ENCODE measurements at places on chromosomes 16 and 17.

DNA sequence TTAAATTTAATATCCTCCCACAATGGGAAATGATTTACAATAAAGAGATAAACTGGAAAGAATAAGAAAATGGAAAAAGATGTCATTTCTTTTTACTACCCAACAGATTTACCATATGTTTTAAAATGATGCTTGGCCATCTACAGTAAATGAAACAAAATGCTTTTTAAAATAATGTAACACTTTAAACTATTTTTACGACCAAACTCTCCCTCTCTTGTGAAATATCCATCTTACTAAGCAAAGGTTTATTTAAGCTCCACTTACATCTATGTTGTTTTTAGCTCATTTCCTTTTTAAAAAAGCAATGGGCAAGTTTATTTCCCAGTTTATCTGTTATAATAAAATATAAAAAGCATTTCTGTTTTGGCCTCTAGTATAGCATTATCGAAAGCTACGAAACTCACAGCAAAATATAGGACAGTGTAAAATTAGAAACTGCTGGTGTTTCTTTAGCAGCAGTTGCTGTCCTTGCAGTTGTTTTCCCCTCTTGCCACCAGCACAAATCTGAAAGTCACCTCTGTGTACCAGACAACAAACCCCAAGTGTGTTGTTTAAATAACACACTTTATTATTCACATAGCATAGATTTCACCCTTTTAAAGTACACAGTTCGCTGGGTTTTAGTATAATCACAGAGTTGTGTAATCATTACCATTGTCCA lies 195.1 kb downstream of the CDRT15L2 start:
- DNase-seq: no peak

DNA sequence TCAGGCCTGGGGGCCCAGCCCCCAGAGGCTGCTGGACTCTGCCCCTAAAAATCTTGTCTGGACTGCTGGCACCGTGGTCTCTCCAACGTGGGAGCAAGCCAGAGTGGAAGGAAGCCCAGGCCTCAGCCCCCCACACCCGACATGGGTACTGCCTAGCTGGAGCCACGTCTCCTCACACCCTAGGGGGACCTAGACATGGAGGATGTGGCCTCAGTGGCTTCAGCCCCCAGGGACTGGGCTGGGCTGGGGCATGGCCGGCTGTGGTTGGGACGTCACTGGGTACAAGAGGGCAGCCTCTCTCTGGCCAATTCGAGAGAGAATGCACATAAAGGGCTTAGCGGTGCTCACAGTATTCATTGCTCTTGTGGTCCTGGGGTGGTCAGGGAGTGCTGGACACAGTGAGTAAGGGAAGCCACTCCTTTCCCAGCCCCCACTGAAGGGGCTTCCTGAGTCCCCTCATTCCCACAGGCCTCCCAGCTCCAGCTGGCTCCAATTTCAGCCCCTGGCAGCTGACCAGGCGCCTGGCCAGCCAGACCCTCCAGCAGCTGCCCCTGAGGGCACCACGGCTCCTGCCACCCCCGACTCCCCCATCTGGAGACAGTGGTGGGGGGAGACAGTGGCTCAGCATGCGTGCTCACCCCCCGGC lies 1.1 kb downstream of the CDH15 start:
- DNase-seq: no peak

DNA sequence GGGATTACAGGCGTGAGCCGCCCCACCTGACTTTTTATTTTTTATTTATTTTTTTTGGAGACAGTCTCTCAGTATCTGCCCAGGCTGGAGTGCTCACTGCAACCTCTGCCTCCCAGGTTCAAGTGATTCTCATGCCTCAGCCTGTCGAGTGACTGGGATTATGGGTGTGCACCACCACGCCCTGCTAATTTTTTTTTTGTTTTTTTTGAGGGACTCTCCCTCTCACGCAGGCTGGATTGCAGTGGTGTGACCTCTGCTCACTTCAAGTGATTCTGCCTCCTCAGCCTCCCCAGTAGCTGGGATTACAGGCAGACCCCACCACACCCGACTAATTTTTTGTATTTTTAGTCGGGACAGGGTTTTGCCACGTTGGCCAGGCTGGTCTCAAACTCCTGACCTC lies 7.7 kb downstream of the ZNF207 start:
- DNase-seq: no peak

- no peak for DNase-seq
Measured at GRCh38 chr17:66511135-66511534, 208.7 kb downstream of the PRKCA start.

- no peak for DNase-seq
Measured at GRCh38 chr16:23025692-23026307, 123.5 kb downstream of the USP31 start.

DNA sequence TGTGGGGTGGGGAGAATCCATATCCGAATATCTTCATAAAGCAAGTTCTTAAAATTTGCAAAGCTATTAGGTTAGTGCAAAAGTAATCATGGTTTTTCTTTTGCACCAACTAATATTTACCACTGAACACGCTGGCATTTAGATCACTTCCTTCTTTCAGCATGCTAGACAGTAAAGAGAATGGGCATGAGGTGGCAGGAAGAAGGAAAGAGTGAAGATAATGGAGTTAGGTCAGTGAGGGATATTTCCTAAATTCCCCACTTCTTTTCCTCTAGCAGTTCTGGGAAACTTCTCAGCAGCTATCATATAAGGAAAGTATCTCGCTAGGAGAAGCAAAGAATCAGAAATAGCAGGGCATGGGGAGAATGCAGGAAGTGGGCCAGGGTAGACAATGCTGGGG lies 39.0 kb downstream of the SLC6A4 start:
- DNase-seq: no peak

GRCh38 chr17:82217120-82217529 lies 4.5 kb upstream of the CCDC57 start:
- no peak for DNase-seq

- DNase-seq: no peak
Measured at GRCh38 chr16:66131156-66131807, 235.2 kb upstream of the CDH5 start.

- no peak for DNase-seq
Measured at GRCh38 chr16:53370827-53371226, 63.4 kb upstream of the RBL2 start.

DNA sequence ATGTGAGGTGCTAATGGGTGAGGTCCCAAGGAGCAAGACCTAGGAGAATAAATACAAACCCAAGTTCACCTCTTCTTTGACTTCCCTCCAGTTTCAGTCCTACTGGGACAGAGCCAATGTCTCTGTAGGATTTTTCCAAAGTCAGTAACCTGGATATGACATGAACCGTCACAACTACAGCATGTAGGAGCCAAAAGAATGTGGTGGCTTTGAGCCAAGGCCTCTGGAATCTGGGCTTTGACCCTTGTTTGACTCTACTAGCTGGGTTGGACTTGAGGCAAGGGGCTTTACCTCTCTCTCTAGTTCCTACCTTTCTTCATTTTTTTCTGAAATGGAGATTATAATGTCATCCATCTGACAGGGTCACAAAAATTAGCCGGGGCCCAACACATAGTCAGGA lies 91.4 kb downstream of the CACNG3 start:
- no peak for DNase-seq

GRCh38 chr16:85838381-85838780 lies 38.9 kb downstream of the COX4I1 start:
- DNase-seq: no peak

DNA sequence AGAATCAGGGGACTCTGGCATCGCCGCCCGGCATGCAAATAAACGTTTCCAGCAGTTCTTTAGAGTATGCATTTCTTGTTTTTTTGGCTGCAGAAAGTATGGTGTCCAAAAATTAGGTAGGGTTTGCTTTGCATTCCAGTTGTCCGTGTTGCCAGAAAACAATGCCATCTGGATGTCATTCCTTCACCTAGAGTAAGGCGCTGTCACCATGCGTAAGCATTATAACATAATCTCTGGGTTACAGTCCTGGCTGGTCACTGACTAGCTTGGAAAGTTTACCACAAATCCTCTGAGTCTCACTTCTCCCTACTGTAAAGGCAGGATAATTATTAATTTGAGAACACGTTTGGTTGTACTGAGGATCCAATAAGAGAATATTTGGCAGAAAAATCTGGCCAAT lies 457.7 kb downstream of the XYLT1 start:
- no peak for DNase-seq

DNA sequence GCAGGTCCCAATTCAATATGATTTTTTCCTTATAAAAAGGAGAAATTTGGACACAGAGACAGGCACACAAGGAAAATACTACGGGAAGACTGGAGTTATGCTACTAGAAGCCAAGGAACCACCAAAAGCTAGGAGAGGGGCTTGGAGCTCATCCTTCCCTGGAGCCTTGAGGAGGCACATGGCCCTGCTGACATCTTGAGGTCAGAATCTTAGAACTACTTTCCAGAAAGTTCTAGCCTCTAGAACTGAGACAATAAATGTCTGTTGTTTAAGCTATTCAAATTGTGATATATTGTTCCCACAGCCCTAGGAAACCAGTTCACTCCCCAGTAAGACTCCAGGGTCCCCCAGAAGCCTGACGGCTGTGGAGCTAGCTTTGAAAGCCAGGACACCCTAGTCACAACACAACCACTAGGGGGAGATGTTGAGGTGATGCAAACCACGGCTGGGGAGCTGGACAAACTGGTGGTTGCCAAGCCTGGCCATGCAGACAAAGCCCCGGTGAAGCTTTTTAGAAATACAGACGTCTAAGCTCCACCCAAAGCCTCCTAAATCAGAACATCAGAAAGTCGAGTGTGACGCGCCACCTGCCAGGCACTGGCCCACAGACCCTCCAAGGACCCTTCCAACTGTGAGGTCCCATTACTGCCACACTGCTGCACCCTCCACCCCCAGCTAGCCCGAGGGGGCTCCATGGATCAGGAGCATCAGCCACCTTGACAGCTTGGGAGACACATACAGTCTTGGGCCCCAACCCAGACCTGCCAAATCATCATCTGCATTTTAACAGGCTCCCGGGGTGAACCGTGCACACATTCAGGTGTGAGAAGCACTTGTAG lies 106.4 kb downstream of the SLC39A11 start:
- DNase-seq: peak; percentile 36

- no peak for DNase-seq
Measured at GRCh38 chr17:57599271-57600045, 145.6 kb downstream of the CCDC182 start.

DNA sequence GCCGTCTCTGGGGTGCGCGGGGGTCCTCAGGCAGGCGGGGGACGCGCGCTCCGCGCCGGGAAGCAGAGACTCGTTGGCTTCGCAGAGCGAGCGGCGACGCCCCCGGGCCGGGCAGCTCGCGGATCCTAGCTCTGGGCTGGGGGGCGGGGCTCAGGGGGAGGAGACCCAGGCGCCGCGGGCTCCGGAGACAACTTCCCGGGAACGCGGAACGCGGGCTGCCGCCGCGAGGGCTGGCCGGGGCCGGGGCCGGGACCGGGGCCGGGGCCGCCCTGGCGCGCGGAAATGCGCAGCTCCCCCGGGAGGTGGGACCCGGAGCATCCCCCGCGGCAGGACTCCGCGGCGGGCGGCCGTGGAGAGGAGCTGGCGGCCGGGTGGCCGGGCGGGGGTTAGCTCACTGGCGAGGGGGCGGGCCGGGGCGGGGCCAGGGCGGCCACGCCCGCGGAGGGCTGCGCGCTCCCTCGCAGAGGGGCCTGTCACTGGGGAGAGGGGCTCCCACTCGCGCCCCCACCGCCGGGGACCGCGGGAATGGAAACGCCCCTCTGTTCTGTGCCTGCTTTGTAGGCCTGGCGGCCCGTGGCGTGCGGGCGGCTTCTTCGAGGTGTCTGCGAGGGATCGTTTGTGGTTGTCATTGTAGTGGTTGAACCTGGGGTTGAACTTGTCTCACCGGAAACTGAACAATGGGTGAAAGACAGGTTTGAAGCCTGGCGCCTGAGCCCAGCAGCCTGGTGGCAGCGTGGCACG lies at the start of gene GAS7:
GAS7 (minus strand) TSS at position 98 of the 741 bp plus-strand sequence.
- DNase-seq: no peak

DNA sequence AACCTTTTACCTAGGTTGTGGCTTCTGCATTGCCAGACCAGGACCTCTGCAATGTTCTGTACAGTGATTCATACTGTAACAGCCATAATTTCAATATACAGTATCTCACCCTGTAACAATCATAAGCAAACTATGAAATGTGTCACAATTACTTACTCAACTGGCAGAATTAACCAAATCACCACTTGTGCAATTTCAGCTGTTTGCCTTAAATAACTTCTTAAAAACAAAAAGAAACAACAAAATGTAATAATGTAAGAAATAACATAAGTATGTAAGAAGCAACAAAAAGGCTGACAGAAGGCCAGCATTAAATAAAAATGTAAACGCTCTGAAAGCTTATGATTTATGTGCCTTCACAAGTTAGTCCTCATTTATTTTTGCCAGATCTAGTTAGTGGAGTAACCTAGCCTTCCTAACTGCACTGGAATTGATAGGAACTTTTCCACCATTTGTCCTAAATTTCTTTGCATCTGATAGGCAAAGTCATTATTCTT lies 96.9 kb downstream of the SKAP1 start:
- no peak for DNase-seq

DNA sequence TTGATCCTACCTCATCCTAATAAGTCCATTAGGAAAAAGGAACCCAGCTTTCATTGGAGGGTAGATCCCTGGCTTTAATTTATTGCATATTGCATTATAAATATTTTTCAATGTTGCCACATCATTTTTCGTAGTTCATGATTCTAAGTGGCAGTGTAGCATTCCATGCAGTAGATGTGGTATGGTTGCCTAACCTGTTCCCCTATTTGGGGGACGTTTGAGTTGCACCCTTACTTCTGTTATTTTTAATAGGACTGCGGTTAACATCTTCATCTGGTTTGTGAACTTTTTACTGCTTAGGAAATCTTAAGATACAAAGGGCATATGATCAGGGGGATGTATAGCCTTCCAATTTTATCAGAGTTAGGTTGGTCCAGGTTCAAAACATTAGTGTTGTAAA lies 5.4 kb downstream of the SCPEP1 start:
- no peak for DNase-seq

GRCh38 chr17:80476877-80477646 lies 655 bp upstream of the NPTX1 start:
- DNase-seq: no peak

DNA sequence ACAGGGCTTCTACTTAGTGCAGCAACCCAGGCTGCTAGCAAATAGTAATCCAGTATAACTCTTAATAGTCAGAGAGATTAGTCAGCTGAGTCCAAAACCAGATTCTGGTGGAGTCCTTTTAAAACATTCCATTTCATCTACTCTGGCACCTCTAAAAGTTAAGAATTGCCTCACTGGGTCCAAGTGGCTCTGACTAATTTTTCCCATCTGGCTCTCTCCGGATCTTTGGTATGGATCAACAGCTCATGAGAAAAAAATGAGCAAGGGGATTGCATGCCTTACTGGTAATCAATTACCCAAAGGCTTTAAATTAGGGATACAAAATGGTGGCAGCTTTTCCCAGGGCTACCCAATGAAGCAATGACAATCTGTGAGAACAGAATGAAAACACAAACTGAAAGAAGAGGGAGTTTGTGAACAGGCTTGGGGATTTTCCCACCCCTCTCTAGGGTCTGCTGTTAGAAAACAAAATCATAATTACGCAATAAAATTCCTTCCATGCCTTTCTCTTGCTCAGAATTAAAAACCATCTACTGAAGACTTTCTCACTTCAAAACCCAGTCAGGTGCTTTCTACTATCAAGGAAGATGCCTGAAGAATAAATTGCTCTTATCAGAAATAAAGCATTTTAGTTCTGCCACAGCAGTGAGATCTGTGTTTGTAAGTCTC lies 84.6 kb upstream of the PMFBP1 start:
- no peak for DNase-seq

GRCh38 chr16:82481455-82481854 lies 145.3 kb upstream of the CDH13 start:
- no peak for DNase-seq

- no peak for DNase-seq
Measured at GRCh38 chr16:52203096-52203495, 343.8 kb downstream of the TOX3 start.
